ENCODE measurements at places on chromosomes 2 and 18. TPM values are rescaled to one million over a fixed set of nuclear protein-coding genes. Genes with fewer than 3 reads are reported as not detected.

Gene SP5
- not detected for total RNA-seq

Gene ADD2
- 2.8 TPM for total RNA-seq

GRCh38 chr2:48332286-48332685 is 197.7 kb upstream of the STON1 start:
- DNase-seq, result no peak

Gene REG3G
- not detected for total RNA-seq

Gene ADRA2B
- total RNA-seq, result 1.6 TPM

DNA sequence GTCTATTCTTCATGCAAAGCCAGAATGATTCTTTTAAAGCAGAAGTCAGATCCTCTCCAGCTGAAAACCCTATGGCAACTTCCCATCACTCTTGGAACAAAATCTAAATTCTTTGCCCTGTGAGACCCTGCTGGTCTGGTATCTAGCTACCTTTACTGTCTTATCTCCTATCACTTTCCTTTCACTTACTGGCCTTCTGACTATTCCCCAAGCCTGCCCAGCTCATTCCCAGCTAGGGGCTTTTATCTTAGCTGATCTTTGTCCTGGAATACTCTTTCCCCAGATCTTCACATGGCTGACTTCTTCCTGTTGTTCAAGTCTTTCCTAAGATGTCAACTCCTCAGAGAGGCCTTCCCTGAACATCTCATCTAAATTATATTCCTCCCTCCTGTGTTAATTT is 63.6 kb downstream of the GREB1L start:
- DNase-seq, result no peak

GRCh38 chr18:71327850-71328249 is 1039.0 kb downstream of the SOCS6 start:
- DNase-seq, result no peak

Gene LRATD1
- 2.9 TPM for total RNA-seq

Gene ACAA2
- total RNA-seq, result 137 TPM

Gene ANKZF1
- 16.0 TPM for total RNA-seq

- no peak for DNase-seq
Observed at GRCh38 chr18:40160361-40160760, 1794.7 kb upstream of the PIK3C3 start.
